ENCODE measurements at places on chromosomes 5 and 9.

GRCh38 chr5:1747803-1748085, 51.9 kb downstream of the MRPL36 start:
- DNase-seq: no peak

DNA sequence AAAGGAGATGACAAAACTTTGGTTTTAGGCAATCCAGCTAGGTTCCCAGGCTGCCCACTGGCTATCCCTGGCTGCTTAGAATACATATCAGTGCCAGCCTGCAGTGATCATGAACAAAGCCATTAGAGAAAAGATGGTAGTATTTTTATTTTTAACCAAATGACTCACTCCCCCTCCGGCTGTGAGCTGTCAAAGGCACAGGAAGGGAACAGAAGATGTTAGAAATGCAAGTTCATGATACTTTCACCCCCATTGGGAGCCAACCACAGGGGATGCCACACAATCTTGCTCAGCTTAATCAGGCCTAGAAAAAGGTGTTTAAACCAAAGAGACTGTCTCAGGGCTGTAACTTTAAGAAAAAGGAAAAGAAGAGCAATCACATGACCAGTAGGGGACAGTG, 70.3 kb upstream of the ASTN2 start:
- no peak for DNase-seq

GRCh38 chr5:134145041-134145757, 30.7 kb downstream of the TCF7 start:
- DNase-seq: peak; percentile 17

- no peak for DNase-seq
Observed at GRCh38 chr9:92328225-92328624, 2.5 kb downstream of the CENPP start.

GRCh38 chr9:93830012-93830596, 125.1 kb downstream of the BARX1 start:
- no peak for DNase-seq

DNA sequence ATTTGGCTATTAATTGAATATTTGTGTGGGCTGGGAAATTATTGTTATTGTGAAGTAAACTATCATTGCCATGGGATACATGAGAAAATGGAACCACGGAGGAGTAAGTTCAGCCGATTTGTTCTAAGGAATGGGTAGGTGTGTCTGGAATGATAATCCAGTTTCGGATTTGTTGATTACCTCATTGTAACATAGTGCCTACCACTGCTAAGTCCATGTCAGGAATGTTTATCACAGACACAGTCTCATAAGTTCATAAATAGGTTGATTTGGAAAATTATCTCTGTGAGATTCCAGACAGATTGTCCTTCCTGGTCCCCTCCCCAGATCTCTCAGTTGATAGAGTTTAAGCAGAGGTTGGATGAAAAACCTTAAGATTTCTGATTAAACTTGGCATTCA, 78.1 kb upstream of the MAST4 start:
- no peak for DNase-seq

- peak; percentile 5 for DNase-seq
Observed at GRCh38 chr5:120655828-120656435, 191.8 kb downstream of the PRR16 start.

GRCh38 chr5:8765886-8766285, 780.0 kb downstream of the SEMA5A start:
- no peak for DNase-seq

- no peak for DNase-seq
Observed at GRCh38 chr9:133716564-133717112, 21.5 kb downstream of the SARDH start.

DNA sequence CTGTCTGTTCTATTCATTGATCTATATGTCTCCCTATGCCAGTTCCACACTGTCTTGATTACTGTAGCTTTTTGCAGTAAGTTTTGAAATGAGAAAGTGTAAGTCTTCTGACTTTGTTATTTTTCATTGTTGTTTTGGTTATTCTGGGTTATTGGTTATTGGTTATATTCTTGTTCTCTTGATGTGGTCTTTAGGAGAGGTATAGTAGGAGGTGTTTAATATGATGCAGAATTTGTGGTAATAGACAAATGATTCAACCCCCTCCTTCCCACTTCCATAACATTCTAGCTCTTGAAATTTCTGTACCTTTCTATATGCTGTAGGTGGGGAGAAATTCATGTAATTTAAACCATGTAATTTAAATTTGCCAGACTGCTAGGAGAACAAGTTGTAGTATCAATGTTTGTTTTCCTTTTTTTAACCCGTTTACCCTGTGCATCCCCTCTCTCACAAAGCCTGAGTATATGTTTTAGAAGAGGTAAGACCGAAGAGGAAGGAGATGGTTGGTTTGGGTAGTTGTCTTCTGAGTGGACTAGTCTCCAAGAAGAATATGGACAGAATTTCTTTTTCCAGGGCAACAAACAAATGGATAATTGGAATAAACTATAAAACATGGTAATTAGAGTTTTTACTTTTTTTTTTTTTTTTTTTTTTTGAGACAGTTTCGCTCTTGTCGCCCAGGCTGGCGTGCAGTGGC, 19.2 kb downstream of the ANKHD1 start:
- DNase-seq: no peak

GRCh38 chr5:126373375-126374108, 49.7 kb upstream of the GRAMD2B start:
- no peak for DNase-seq

DNA sequence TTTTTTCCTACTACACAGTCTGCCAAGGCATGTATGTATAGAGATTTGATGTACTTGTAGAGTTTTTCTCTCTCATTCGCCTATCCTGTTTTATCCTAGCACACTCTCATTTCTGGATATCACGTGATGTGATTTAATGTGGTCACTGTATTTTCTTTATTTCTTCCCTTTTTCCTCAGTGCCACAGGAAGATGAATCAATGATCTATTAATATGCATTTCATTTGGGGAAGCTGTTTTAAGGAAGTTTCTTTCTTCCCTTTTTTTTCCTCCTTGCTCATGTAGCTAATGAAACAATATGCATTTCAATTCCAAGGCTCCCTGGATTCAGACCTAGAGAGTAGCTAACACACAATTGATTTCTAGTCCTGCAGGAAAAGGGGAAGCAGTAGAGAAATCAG, 506.3 kb upstream of the WWC1 start:
- DNase-seq: no peak

- DNase-seq: no peak
Observed at GRCh38 chr9:92759446-92759845, 5.2 kb downstream of the BICD2 start.

DNA sequence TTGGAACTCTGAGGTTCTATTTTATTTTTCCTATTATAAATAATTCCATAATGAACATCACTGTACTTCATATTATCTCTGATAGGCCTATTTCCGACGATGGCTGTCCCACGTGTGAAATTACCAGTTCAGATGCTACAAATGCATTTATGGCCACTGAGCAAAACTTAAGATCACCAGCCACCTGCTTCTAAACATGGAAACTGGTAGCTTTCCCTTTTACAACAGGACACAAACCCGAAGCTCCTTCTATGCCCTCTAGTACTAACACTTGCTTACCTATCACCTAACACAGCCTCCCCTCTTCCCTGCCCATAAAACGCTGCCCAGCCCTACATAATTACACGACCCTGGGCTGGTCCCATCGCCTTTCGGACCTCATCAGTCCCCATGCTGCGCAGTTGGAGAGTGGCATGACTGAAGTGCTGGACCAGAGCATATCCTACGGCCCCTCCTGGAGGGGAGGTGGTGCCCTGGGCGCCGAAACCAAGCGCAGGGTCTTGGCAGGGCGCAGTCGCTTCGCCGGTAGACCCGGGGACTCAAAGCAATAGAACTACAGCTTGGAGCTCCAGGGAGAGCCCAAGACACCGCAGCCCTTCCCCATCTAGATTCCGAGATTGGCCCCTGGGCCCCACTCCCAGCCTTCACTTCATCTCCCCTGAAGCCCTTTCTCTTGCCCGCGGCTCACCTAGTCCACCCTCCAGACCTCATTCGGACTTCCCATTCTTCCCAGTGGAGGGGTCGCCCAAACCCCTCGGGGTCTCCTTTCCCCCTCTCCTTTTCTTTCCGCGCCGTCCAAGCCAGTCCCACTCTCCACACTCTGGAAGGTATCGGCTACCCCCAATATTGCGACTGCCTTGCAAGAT, 1.0 kb upstream of the SAP30L start:
- DNase-seq: peak; percentile 43

- no peak for DNase-seq
Observed at GRCh38 chr9:16307626-16308195, 562.8 kb downstream of the BNC2 start.

GRCh38 chr5:150624334-150625163, 15.9 kb upstream of the SYNPO start:
- peak; percentile 54 for DNase-seq

GRCh38 chr9:111030492-111030891, 7.8 kb downstream of the LPAR1 start:
- DNase-seq: no peak

- DNase-seq: no peak
Observed at GRCh38 chr9:133815781-133816180, 77.6 kb upstream of the SARDH start.

DNA sequence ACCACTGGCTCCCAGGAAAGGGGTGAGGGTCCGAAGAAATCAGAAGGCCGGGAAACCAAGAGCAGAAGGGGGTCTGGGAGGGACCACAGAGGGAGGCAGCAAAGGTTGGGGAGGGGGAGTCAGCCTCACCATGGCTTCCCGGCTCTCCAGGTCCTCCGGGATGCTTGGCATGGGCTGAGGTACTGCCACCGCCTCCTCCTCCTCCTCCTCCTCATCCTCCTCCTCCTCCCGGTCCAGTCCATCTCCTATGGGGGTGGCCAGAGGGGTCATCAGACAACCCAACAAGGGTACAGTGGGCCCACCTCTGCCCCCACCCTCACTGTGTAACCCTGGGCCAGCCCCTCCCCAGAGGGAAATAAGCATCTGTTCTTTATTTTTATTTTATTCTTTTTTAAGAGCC, 17.5 kb downstream of the GOLGA2 start:
- no peak for DNase-seq

DNA sequence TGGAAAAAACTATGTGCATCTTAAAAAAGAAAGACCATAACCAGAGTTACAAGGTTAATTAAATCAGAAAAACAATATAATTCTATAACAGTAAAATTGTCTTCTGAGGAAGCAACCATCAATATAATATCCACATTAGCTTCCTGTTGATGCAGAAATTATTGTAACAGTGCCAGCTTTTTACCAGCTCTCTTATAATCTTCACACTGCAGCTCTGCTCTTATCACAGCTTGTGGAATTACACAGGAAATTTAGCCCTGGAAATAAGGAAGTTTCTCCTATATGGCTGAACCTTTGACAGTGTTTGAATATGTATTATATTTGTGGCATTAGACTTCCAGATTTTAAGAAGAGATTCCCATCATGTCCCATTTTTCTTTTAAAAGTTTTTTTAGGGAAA, 49.1 kb upstream of the TEK start:
- DNase-seq: no peak
